ENCODE measurements at places on chromosomes 2 and 18.

DNA sequence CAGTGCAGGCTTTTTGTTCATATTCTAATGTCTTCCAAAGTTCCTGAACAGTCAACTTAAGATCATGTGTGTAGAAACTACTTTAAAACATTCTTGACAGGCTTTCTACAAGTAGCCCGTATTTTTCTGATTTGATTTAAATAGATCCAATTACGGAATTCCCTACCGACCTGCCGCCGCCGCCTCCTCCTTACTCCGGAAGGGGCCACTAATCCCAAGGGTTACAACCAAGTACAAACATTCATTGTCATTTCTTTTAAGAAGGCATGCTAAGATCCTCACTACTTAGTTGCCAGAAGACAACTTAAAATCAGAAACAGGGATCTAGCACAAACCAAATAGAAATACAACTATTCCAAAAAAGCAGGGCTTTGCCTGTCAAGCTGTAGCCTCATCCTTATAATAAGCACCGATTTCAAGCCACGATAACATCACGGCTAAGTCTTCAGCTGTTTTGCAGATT, 784 bp downstream of the WDR33 start:
- DNase-seq = no peak

- no peak for DNase-seq
Measured at GRCh38 chr2:17190527-17190926, 327.7 kb downstream of the RAD51AP2 start.

DNA sequence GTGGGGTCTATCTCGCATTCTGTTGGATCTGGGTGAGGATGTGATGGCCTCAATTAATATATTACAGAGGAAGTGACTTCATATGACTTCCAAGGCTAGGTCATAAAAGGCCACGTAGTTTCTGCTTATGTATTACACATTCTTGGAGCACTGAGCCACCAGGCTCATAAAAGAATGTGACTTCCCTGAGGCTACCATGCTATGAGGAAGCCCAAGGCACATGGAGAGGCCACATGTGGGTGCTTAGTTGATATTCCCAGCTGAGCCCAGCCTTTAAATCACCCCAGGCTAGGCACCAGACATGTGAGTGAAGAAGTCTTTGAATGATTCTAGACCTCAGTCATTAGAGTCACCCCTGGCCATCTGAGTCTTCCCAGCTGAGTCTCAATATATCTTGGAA, 13.3 kb upstream of the REEP1 start:
- no peak for DNase-seq

DNA sequence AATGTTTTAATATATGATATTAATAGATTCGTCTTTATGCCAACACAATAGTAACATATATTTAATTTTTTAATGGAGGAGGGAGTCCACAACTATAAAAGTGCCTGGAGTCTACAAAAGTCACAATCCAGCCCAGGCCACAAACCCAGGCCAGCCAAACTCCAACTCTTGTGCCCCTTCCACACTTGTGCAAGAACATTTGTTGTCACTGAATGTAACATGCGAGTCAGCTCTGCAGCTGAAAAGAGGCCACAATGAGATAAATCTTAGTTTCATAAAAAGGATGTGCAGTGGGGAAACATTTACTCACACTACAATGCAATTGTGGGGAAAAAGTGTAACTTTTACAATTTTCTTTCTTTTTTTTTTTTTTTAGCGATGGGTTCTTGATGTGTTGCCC, 110.8 kb downstream of the MCFD2 start:
- DNase-seq = no peak

DNA sequence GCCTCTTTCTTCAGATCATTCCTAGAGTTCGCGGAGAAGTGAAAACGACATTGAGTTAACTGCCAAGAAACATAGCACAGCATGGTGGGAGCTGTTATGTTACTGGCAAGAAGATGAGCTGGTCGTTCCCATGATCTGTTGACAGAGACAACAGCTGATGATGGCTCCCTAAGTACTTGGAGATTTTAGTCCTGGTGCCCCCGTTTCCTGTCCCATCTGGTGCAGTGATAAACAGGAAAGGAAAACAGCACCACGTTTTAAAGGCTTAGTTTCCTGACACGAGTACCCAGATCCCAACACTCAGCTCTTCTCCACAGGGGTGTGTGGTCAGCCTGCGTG, 56.4 kb upstream of the KCNG2 start:
- no peak for DNase-seq

DNA sequence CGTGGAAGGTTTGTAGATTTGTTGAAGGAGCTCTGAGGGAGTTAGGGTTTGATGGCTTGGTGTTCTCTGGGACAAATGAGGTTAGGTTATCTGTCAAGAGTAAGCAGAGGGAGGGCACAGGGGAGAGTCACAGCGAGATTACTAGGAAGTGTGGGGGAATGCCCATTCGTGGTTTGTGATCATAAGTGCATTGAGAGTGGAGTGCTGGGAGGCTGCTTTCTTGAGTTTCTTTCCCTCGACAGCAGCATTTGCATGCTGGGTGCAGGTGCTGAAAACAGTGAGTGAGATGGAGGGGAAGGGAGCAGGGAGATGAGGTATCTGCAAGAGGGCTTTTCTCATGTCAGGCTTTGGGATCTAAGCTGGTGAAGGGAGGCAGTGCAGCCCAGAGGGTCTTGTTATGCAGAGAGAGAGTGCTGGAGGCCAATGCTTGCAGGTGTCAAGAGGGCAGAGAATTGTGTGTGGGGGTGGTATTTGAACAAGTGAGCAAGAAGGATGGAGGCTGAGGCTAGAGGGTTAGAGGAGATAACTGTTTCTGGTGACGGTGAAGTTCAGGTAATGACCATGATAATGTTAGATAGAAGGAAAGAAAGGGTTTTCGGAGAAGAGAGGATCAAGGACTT, 8.8 kb downstream of the RALB start:
- peak; percentile 49 for DNase-seq

GRCh38 chr18:5237723-5238370, 40.8 kb upstream of the AKAIN1 start:
- peak; percentile 88 for DNase-seq

- DNase-seq = no peak
Measured at GRCh38 chr2:8306530-8307351, 375.1 kb upstream of the ID2 start.

GRCh38 chr2:84713441-84713840, 167.4 kb downstream of the TRABD2A start:
- DNase-seq = no peak

DNA sequence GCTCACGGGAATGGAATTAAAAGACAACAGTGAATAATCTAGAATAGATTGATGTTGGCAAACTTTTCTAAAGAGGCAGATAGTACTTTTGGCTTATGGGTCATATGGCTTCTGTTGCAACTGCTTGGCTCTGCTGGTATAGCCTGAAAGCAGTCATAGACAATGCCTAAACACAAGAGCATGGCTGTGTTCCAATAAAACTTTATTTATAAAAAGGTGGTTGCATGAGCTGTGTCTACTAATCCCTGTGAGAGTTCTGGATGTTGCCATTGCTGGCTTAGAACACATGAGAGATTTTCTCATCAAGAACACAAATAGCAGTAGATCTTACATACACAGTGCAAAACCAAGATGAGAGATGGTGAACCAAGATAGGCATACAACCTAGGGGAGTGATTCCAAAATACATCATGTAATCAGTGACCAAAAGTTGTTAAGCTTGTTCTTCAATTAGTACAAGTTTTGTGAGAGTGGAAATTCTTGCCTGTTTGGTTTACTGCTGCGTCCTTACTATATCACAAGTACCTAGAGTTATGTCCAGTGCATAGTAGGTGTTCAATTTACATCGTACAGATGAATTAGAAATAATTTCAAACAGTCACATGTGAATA, 380.0 kb downstream of the METTL4 start:
- no peak for DNase-seq

GRCh38 chr18:25672490-25672889, 320.5 kb upstream of the ZNF521 start:
- DNase-seq = no peak

DNA sequence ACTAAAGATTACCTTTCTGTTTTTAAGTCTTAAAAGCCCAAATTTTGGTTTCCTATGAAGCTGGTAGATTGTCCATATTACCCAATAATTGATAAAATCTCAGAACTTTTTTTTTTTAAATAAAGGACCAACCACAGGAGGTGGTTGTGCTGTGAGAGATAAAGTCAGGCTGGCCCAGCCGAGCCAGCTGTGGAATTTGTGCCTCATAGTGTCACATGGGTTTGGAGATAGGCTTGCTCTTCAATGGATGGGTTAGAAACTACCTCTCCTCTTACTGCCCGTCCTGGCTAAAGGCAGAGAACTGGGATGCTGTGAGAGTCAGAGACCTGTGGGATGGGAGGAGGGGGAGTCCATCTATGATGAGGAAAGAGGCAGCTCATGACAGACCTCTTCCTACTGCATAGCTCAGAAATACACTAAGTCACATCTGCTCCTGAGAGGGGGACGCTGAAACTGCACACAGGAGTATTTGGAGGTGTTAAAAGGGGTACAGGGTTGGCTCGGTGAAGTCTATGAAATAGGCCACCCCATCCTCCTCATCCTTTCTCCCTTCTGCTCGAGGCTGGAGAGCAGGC, 99.7 kb upstream of the MGAT4A start:
- DNase-seq = no peak
